ENCODE measurements at places on chromosomes 4 and X.
A peak's percentile ranks its signal among the peaks of the same experiment; 100 is the strongest.

DNA sequence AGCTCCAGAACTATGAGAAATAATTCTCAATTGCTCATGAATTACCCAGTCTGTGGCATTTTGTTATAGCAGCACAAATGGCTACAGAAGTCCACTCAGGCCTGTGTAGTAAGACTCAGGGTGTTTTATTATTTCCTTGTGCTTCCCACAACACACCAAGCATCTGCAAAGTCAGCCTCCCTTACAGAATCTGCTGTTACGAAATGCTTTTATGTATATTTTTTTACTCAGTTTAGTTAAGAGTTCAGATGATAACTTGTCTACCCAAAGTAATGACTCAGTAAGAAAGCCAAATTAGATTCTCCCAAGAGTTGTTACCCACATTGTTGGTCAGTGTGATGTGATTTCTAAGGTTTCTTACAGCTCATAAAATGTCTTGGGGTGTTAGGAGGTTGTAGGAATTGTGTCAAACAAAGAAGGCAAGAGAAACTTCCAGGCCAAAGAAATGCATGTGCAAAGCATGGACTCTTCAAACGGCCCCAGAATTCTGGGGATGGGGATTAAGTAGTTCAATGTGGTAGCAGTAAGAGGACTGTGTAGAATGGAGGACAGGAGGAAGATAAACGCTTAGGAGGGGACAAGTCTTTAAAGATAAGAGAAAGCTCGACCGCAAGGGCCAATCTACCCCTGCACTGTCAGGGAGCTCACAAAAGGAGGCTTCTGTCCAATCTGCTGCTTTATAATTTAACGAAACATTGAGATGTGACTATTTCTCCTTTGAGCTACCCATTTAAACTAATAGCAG is 35.4 kb upstream of the TMEM184C start:
- DNase-seq = no peak

- DNase-seq = no peak
Measured at GRCh38 chr4:33176566-33176965, 2456.4 kb downstream of the PCDH7 start.

- DNase-seq = no peak
Measured at GRCh38 chr4:3473181-3473950, 10.3 kb downstream of the DOK7 start.

DNA sequence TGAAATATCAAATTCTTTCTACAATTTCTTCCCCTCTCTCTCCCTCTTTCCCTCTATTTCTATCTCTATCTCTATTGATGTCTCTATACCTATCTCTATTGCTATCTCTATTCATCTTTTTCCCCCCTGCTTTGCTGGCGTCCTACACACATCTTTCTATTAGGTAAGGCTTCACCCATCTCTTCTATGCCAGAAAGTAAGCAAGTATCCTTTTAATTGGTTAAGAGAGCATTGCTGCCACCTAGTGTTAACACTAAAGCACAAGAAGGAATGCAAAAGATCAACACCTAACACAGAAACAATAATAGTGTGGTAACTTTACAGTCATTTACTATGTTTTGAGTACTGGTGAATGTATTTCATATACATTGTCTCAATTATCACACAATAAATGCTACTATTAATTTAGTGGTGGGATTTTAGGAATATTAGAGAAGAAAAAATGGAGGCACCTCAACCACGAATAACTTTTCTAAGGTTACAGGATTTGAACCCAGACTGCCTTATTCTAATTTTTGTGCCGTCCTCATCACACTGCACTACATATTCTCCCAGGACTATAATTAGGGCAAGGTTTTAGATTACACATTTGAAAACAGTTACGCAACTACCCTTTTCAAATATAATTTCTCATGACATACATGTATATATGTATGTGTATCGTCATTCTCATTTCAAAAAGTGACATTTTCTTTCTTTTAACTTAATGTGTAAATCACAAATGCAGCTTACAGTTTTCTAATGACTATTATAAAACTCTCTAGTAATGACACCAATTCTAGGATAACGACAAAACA is 3.7 kb upstream of the C4orf36 start:
- peak; percentile 77 for DNase-seq

DNA sequence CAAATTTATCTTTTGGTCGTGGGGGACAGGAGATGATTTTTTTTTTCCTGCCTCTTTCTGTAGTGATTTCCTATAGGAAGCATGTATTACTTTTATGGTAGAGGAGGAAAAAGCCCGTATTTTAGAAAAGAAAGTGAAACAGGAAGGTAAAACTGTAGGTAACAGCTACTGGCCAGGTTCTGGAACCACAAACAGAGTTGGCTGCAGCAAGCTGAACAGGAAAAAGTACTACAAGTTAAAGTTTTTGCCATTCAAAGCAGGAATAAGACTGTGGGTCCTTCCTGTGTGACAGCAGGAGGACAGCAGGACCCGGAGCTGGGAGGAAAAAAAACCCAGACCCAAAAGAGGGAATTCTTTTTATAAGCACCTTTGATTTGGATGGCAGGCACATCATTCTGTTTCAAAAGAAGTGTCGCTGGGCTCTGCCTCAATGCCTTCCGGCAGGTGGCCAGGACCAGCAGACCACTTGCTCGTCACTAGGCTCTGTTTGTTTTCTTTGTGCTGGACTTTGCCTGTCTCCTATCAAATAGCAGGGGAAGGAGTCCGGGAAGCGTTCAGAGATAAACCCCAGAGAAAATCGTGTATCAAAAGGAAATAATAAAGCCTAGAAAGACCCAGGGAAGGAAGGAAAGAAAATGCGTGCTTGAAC is 277.9 kb downstream of the ADGRA3 start:
- DNase-seq = no peak

DNA sequence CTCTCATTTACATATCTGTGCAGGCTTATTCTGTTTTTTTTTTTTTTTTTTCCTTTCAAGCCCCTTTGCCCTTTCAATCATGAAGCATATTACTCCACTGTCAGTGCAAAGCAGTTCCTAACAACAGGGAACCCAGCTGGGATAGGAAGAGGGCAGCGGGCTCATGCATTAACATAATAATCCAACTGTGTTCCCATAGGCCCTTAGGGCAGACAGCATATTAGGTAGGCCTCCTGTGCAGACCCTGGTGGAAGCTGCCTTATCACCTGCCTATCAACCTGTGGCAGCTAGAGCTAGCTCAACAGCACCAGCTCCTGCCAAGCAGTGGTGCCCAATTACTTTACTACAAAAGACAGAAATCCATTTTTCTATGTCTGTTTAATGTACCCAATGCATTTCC is 49.3 kb downstream of the SLC10A7 start:
- no peak for DNase-seq

GRCh38 chr4:67019686-67020437 is 525.4 kb downstream of the CENPC start:
- no peak for DNase-seq

GRCh38 chrX:100368167-100368566 is 41.9 kb downstream of the PCDH19 start:
- DNase-seq = no peak

- DNase-seq = no peak
Measured at GRCh38 chr4:14871676-14872430, 130.4 kb upstream of the CPEB2 start.

DNA sequence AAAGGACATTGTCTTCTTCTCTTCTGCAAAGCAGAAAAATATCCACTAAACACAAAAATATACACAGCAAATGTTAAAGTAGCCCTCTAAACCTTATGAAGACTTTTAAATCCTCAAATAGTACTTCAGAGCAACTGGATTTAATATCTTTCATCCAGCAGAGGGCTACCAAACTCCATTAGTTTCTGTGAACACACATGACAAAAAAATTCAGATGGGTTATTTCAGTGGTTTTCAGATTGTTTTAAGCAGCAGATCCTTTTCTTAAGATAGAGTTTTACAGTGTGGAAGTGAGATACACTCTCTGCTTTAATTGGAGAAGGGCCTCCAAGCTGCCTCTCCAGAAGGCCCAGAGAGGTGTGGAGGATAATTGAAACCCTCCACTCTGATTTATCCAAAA is 56.7 kb downstream of the ANK2 start:
- no peak for DNase-seq

GRCh38 chr4:144580430-144580829 is 65.5 kb upstream of the HHIP start:
- DNase-seq = no peak

- no peak for DNase-seq
Measured at GRCh38 chrX:113522814-113523213, 682.2 kb upstream of the AMOT start.

DNA sequence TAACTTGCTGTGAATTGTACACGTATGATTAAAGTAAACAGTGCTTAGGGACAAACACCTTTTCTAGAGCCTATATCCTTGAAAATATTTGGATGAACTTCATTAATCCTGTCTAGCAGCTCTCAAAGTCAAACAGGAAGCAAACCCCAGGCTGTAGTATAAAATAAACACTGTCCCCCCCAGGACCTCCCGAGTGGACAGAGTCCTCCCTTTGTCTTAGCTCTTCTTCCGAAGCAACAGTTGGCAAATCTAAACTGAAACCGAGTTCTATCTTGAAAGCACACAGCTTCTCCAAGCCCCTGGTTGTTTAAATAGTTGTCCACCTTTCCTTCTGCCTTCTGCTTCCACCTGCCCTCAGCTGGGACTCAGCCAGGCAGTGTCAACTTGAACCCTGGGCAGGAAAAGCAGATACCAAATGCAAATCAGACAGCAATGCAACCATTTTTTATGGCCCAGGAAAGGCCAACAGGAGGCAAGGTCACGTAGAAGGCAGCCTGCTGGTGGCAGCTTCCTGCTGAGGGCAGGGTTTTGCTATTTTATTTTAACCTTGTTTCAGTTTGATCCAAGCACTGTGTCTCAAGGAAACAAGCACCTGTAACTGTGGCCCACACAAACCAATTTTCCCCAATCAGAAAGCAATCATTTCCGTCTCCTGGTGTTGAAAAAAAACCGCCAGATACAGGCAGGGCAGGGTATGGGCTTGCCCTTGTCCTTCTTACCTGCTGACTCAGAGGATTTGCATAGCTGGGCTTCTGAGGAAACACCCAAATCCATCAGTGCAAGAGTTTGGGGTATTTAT is 110.3 kb upstream of the KIT start:
- no peak for DNase-seq

- peak; percentile 13 for DNase-seq
Measured at GRCh38 chr4:157779081-157779480, 393.7 kb downstream of the GASK1B start.

DNA sequence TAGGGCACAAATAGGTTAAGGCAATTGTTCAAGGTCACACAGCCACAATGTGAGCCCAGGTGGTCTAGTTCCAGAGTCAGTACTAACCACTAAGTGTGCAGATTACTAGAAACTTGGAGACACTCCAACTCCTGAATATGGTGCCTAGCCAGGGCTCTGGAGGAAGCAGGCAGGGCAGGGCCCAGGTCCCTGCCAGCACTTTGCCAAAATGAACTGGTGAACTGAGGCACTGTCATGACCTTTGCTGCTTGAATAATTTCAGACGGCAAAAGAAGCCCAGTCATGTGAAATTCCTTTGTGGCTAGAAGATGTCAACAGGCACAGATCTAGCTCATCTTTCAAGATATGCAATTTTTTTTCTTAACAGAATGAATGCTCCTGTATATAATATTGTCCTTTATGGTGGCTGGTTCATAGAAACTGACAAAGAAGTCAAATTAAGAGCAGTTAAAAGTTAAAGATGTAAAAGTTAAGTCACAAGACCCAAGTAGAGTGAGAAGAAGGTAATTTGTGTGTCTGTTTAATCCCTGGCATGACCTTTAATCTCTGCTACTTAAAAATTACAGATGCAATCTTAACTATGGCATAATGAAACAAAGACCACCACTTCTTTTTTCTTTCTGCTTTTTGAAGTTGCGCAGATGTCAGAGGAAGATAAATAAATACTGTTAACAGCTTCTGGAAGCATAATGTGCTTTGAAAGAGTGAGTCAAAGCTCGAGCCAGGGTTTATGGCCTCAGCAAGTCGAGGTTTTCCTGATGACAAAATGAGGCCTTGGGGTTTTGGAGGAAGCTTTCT is 54.1 kb downstream of the SHROOM3 start:
- no peak for DNase-seq

GRCh38 chrX:64395568-64395929 is 297 bp upstream of the MTMR8 start:
- no peak for DNase-seq

GRCh38 chrX:118208481-118208880 is 91.9 kb upstream of the KLHL13 start:
- DNase-seq = no peak
